ENCODE measurements at places on chromosomes 11 and 22.

DNA sequence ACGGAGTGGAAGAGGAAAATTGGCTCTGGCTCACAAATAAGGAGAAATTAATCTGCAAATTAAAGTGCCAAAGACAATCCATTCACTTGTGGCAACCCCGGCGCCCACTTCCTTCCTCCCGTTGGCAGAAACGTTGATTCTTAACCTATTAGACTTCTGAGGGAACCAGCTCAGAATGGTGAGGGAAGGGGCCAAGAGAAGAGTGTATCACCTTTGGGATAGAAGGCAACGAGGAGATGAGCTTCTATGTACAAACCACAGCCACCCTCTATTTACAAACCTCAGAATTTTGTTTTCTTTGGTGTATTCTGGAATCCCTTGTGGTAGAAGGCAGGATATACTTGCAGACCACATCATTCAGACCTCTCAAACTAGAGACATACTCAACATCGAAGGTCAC, 1.1 kb downstream of the MB start:
- no peak for DNase-seq

GRCh38 chr11:14288189-14288935, 70.6 kb downstream of the RRAS2 start:
- DNase-seq = no peak

GRCh38 chr11:90512846-90513245, 290.0 kb upstream of the CHORDC1 start:
- no peak for DNase-seq

DNA sequence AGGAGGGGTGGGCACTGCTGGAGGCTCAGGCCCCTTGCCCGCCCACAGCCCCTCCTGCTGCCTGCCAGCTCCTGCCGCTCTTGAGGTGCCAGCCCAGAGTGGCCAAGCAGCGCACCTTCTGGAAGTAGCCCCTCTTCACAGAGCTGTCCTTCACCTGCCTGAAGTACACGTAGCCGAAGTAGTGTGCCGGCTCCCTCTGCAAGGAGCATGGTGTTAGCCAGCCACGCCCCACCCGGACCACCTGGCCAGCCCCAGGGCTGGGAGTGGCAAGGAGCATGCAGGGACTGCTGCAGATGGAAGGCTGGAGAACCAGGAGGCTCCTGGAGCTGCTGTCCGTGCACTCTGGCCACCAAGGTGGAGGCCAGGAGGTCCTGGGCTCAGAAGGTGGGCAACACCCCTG, 9.6 kb downstream of the DENND6B start:
- DNase-seq = no peak

- no peak for DNase-seq
These were observed 505 bp downstream of the FAM227A start for GRCh38 chr22:38655519-38656255.

GRCh38 chr11:2903672-2904011, 18.1 kb upstream of the CDKN1C start:
- DNase-seq = no peak

DNA sequence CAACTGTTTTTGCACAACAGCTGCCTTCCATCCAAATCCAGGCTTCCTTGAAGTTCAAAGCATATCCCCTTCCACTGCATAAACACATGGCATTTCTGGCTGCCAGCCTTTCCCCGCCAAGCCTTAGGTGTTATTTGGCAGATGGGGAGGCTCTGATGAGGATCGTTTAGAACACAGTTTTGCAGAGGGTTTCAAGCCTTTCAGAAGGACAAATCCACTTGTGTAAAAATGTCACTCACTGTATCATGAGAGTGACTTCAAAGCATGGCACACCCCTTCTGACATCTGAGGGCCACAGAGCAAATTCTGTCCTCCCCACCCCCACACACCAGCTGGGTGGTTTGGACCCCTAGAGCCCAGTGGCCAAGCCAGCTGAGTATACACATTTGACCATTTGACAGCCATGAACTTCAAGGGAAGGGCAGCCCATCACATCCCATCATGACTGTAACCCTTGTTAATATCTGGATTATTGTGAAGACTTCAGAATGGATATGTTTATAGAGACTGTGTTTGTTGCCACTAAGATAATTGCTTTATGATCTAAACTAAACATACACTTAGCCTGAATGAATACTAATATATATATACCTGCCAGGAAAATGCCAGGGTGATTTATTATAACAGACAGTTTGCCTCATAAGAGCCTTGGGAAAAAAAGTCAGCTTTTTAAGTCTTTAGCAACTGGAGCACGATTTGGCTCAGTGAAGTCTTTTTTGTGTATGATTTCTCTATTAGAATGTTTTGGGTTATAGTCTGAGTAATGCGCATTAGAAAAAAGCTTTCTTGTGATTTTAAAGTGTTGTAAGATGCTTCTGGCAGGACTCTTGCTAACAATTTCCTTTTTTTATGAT, 31.9 kb downstream of the FBLN1 start:
- DNase-seq = no peak

DNA sequence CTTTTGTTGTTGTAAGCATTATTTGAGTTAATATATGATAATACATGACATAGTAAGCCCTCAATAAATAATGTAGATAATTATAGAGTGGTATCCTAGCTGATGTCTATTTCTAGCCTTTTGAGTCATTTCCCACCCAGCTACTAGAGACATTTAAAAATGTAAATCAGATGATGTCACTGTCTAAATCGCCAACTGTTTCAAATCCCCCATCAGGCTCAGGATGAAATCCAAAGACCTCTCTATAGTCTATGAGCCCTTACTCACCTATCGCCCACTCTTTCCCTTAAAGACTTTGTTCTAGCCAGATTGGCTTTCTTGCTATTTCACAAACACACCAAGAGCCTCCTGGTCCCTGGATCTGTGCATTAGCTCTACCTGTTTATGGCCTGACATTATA, 135.4 kb upstream of the PLET1 start:
- no peak for DNase-seq

All from coronary artery (tissue), 2 donors.